ENCODE measurements at places on chromosomes 12 and 14. TPM values are rescaled to one million over a fixed set of nuclear protein-coding genes. Genes with fewer than 3 reads are reported as not detected.

SYNDIG1L gene
- total RNA-seq: not detected

DNA sequence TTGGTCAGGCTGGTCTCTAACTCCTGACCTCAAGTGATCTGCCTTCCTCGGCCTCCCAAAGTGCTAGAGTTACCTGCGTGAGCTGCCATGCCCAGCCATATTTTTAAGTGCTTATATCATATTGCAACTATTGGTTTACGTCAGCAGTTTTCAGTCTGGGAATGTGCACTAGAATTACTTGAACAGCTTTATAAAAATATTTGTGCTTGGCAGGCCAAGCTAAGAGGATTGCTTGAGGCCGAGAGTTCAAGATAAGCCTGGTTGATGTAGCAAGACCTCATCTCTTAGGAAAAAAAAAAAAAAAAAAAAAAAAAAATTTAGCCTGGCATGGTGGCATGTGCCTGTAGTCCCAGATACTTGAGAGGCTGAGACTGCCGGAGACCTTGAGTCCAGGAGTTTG, 17.1 kb downstream of the KIAA0586 start:
- no peak for DNase-seq

- no peak for DNase-seq
Observed at GRCh38 chr14:87066221-87066817, 926.7 kb downstream of the GALC start.

CYP46A1 gene
- 3.1 TPM for total RNA-seq

PLCZ1 gene
- total RNA-seq: not detected
